NCI-H1694 treated with DMSO at 0.1 percent for 48 hours (cell line): ENCODE measurements at places on chromosomes 13 and 19.

DNA sequence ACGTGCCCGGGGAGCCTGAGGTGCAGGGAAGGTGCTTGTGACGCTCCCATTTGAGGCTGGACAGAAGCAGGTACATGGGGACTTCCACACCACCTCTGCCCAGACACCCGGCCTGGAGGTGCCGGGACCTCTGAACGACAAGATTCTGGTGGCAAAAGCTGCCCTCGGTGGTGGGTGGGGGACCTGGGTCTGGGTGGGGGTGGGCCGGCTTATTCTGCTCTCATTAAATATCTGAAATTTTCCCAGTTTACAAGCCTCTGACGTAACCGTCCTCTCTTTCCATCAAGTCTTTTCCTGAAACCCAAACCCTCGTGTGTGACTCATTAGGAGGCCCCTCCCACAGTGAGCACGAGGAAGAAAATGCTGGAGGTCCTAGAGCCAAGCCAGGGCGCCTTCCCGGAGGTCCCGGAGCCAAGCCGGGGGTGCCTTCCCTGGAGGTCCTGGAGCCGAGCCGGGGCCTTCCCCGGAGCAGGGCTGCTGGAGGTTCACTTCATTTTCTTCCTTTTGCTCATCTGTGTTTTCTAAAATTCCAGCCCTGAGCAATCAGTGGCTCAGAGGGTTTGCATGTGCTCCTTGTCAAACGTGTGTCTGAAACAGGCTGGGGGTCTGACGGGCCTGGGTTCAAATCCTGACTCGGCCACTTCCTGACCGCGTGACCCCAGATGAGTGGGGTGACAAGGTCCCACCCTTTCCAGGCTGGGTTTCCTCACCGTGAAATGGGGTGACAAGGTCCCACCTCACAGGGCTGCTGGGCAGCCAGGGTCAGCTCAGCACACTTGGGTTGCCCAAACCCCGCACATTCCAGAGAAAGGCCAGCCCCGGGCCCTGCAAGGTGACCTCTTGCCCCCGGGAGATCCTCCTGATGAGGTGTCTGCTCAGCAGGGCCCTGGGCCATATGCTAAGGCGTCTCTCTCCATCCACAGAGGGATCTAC is 10.0 kb downstream of the CFD start:
- no peak for DNase-seq

- DNase-seq: no peak
These were observed 20.7 kb upstream of the CEACAM6 start for GRCh38 chr19:41734585-41734984.

DNA sequence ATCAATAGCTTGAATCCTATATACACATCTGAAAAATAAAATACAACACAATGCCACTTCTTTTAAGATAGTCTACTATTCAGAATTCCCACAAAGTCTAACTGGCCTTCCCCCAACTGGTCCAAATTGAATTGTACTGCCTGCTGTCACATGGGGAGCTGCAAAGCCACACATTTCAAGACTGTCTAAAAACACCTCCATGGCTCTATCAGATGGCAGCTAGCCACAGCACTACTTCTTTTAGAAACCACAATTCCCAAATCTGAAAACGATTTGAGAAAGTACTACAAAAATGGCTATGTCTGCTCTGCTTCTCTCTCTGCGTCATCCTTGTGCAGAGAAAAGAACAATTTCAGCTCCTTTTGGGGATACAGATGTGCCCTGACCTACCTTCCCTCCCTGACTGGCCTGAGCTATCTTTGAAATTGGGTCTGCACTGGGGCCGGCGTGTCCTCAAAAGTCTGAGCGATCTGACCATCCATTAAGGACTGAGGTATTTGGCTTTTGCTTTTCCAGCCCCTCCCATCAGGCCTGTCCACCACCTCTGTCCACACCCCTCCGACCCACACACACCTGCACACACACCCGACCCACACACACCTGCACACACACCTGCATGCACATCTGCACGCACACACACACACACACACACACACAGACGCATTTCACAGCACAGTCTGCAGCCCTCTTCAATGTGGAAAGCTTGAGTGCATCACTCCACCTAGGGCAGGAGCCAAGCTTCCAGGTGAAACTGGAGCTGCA is 68.6 kb upstream of the IPO5 start:
- DNase-seq: no peak

- DNase-seq: no peak
These were observed 6.6 kb upstream of the ZDHHC20 start for GRCh38 chr13:21465710-21466160.

GRCh38 chr19:43692877-43693276 is 22.9 kb upstream of the PLAUR start:
- no peak for DNase-seq

DNA sequence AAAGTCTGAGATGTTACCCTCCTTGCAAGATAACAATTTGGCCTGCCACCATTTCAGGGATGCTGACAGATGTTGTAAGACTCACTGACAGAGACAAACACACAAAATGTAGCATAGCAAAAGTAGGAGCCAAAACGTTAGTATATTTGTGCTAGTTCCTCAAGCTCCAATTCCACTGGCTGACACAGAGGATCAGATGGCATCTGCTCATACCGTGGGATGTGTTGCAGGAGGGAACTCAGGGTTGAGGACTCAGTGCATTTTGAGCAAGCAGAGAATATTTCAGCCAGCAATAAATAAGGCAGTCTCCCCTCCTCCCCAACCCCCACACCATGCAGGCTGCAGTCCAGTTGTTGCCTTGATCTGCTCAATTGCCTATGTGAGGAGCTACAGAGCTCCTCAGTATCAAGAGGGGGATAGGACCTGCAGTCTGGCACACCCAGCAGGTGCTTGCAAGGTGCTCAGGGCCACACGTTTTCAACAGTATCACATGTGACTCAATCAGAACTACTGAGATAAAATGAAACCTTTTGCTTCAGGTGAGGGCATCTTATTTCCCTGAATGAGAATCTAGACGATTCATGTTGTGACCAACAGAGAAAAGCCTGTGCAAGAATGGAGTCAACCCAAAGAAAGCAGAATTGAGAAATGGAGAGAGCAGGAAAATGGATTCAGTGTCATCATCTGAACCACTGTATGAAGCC is 23.6 kb upstream of the LRCH1 start:
- DNase-seq: no peak

GRCh38 chr19:12865746-12866415 is 15.4 kb downstream of the DNASE2 start:
- no peak for DNase-seq
